ENCODE measurements at places on chromosomes 4 and X. TPM values are rescaled to one million over a fixed set of nuclear protein-coding genes. Genes with fewer than 3 reads are reported as not detected.

- no peaks in the 10 kb centered on the region for H3K27me3 ChIP-seq
- peaks cover 8% of the 10 kb centered on the region for H3K4me1 ChIP-seq
- no peak for DNase-seq
- H3K36me3 ChIP-seq = no peaks in the 10 kb centered on the region
- H3K4me3 ChIP-seq = no peak overlapping the region
Observed at GRCh38 chr4:155956461-155956860, 2.8 kb upstream of the CTSO start.

- H3K36me3 ChIP-seq = no peaks in the 10 kb centered on the region
- peaks cover 40% of the 10 kb centered on the region for H3K4me1 ChIP-seq
- H3K4me3 ChIP-seq = peak overlapping the region; percentile 23
- H3K27me3 ChIP-seq = no peaks in the 10 kb centered on the region
Observed at GRCh38 chr4:168655182-168655581, 158.3 kb downstream of the PALLD start.

GRCh38 chr4:25356068-25356467 lies 21.0 kb upstream of the ANAPC4 start:
- peaks cover 34% of the 10 kb centered on the region for H3K36me3 ChIP-seq
- no peaks in the 10 kb centered on the region for H3K4me1 ChIP-seq
- no peak overlapping the region for H3K4me3 ChIP-seq
- DNase-seq = no peak
- H3K27ac ChIP-seq = no peak overlapping the region

DNA sequence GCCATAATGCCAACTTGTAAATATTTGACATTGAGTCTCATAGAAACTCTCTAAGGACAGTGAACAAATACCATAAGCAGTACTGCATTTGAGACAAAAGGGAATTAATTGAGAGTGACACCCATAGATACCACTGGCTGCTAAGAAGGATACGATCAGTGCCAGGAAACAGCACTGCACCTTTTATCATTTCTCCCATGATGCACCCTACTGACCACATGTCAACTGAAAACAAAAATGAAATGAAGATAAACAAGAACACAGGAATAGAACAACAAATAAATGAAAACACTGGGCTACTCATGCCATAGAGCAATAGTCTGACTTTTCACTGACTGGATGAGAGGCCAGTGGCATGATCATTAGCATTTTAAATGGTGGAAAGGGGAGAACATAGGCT lies 270.8 kb downstream of the MAPK10 start:
- no peaks in the 10 kb centered on the region for H3K4me1 ChIP-seq
- no peaks in the 10 kb centered on the region for H3K27me3 ChIP-seq
- no peaks in the 10 kb centered on the region for H3K36me3 ChIP-seq
- no peak overlapping the region for H3K27ac ChIP-seq
- no peak for DNase-seq
- H3K4me3 ChIP-seq = no peak overlapping the region

CT45A5 gene
- total RNA-seq = not detected

GRCh38 chrX:41661366-41662095 lies 27.2 kb upstream of the GPR34 start:
- peaks cover 13% of the 10 kb centered on the region for H3K4me1 ChIP-seq
- no peak for DNase-seq
- H3K4me3 ChIP-seq = no peak overlapping the region

GRCh38 chrX:47854474-47854873 lies 17.8 kb downstream of the ZNF81 start:
- no peaks in the 10 kb centered on the region for H3K4me1 ChIP-seq
- H3K36me3 ChIP-seq = peaks cover 8% of the 10 kb centered on the region
- H3K4me3 ChIP-seq = no peak overlapping the region
- H3K27me3 ChIP-seq = peaks cover 10% of the 10 kb centered on the region

- H3K4me1 ChIP-seq = peaks cover 22% of the 10 kb centered on the region
- DNase-seq = no peak
- H3K4me3 ChIP-seq = no peak overlapping the region
- H3K27ac ChIP-seq = no peak overlapping the region
Observed at GRCh38 chr4:99645036-99645435, 12.6 kb downstream of the C4orf54 start.

BLTP1 gene
- total RNA-seq = 28.0 TPM

- peaks cover 9% of the 10 kb centered on the region for H3K4me1 ChIP-seq
- H3K27me3 ChIP-seq = no peaks in the 10 kb centered on the region
- no peak for DNase-seq
- no peak overlapping the region for H3K27ac ChIP-seq
- H3K4me3 ChIP-seq = no peak overlapping the region
- H3K36me3 ChIP-seq = peaks cover 5% of the 10 kb centered on the region
Observed at GRCh38 chr4:185576314-185576961, 41.1 kb upstream of the PDLIM3 start.

DNA sequence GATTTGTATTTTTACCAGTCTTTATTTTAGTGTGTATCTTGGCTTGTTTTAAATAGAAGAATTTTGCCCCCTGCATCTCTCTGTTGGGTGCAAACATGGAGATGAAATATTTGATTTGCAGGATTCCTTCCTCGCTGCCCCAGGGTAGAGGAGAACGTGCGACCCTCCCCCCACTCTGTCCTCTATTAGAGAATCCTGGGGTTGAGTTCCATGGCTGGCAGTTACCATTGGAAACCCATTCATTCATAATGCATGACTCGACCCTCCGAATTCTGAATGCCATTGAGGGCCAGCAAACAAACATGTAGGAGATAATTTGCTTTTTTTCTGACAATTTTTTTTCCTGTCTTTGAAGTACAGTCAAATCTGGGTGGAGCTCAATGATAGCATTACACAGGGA lies 53.7 kb downstream of the TRIM2 start:
- H3K27ac ChIP-seq = no peak overlapping the region
- H3K27me3 ChIP-seq = no peaks in the 10 kb centered on the region
- no peak overlapping the region for H3K4me3 ChIP-seq
- H3K4me1 ChIP-seq = peaks cover 6% of the 10 kb centered on the region
- H3K36me3 ChIP-seq = no peaks in the 10 kb centered on the region
- no peak for DNase-seq

- no peaks in the 10 kb centered on the region for H3K4me1 ChIP-seq
- no peak overlapping the region for H3K4me3 ChIP-seq
- no peak overlapping the region for H3K27ac ChIP-seq
Observed at GRCh38 chr4:46656071-46656470, 253.0 kb downstream of the COX7B2 start.

DNA sequence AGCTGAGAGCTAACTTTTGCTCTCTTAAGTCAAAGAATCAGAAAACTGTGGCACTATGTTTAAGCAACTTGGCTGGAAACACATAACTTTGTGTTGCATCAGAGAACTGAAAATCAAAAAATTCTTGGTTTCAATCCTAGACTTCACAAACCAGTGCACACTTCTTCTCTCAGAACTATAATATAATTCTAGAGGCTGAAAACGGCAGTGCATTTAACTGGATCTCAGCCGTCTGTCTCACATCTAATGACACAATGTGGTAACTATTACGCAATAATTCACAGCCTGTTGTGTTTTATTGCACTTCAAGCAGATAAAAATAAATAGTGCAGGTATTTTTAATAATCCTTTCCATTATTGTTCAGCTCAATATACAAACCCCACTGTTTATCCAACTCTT lies 260.6 kb upstream of the DIAPH2 start:
- no peaks in the 10 kb centered on the region for H3K4me1 ChIP-seq
- H3K27me3 ChIP-seq = peaks cover 28% of the 10 kb centered on the region

CD40LG gene
- total RNA-seq = not detected

IL21 gene
- not detected for total RNA-seq

GRCh38 chr4:155535802-155536454 lies 130.7 kb upstream of the GUCY1A1 start:
- H3K36me3 ChIP-seq = no peaks in the 10 kb centered on the region
- DNase-seq = no peak
- H3K4me1 ChIP-seq = peaks cover 1% of the 10 kb centered on the region
- H3K4me3 ChIP-seq = no peak overlapping the region
- no peak overlapping the region for H3K27ac ChIP-seq

BEX2 gene
- not detected for total RNA-seq

- H3K4me1 ChIP-seq = peaks cover 2% of the 10 kb centered on the region
- no peak overlapping the region for H3K4me3 ChIP-seq
- no peaks in the 10 kb centered on the region for H3K36me3 ChIP-seq
- H3K27ac ChIP-seq = no peak overlapping the region
Observed at GRCh38 chr4:81490403-81491160, 18.9 kb upstream of the RASGEF1B start.

DNA sequence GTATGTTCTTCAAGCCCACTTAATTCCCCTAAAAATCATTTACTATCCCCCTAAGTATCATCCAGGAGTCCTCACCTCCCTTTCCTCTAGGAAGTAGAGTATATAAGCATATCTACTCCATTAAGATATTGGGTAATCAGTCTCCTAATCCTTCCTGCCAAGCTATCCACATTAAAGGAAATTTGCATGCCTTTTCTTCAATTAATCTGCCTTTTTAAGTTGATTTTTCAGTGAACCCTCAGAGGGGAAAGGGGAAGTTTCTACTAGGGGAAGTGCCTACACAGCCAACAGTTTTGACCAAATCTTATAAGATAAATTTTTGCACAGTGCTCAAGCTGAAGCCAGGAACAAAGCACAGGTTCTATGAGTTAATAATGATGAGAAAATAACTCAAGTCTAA lies 222.8 kb downstream of the NLGN4X start:
- H3K27me3 ChIP-seq = no peaks in the 10 kb centered on the region
- no peaks in the 10 kb centered on the region for H3K36me3 ChIP-seq
- no peak overlapping the region for H3K27ac ChIP-seq
- H3K4me1 ChIP-seq = no peaks in the 10 kb centered on the region
- no peak for DNase-seq
- no peak overlapping the region for H3K4me3 ChIP-seq

Data from MCF 10A (cell line).